CD4-positive, alpha-beta T cell treated with Interleukin-21 for 1 hour (primary cell): ENCODE measurements at places on chromosomes 16 and 17.

DNA sequence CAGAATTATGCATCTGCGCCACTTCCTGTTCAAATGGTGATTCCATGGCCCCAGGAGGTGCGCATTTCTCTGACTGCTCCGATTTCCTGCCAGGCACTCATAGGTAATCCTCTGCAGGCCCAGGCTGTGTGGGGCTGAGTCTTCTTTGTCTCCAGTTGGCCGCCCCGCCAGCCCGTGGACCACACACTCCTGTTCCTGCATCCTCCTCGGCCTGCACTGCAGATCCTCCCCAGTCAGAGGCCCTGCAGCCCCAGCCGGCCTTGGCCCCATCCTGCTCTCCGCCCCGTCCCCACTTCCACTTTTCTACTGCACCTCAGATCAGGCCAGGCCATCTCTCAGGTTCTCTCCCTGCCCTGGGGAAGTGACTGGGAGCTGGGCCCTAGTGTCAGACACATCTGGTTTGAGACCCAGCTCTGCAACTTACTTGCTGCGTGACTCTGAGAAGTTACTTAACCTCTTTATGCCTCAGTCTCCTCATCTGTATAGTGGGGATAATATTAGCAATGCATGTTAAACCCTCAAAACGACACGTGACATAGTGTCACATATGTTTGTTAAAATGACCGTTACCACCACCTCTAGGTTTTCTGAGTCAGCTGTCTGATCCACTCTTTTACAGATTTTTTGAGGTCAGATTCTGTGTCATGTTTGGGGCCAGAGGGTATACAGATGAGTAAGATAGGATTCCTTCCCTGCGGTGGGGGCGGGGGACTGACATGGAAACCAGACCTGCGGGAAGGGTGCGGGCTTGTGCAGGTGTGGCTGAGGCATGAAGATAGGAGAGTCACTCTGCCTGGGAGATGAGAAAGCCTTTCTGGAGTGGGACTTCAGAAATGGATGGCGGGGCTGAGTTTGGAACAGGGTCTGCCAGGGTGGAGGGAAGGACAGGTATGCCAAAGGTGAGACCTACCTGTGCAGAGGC, 12.8 kb downstream of the RAB11FIP4 start:
- DNase-seq = no peak

- DNase-seq = no peak
These were observed 2.4 kb downstream of the PRPSAP2 start for GRCh38 chr17:18860161-18860972.

DNA sequence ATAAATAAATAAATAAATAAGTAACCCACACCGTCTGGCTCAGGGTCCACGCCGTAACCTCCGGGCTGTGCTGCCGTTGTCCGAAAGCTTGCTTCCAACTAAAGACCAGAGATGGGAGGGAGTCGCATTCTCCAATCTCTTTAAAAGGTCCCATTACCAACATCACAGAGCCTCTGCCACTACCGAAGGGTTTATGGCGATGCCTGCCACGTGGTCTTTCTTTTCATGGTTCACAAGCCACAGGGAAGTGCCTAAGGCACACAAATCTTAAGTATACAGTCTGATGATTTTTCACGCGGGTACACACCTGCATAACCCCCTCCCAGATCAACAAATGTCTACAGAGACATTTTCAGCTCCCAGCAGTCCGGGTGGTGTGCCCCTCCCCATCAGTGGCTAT, 1.4 kb downstream of the COTL1 start:
- DNase-seq = no peak

DNA sequence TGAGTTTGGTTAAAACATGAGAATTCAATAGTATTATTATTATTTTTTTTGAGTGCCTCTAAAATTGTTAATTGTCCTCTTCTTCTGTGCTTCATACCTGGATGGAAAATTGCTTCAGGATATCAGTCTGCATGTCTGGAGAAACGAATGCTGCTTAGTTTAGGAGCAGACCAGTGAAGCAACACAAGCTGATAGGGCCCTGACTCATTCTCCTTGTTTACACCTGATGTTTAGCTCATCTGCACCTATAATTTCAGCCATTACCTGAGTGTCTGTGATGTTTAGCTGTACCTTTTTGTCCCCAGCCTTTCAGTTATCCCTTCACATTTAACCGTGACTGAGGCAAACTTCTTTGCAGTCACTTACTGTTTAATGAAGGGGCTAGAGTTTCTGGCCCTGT, 14.8 kb downstream of the SNTB2 start:
- no peak for DNase-seq

GRCh38 chr17:80780381-80781198, 211.1 kb upstream of the CHMP6 start:
- peak; percentile 29 for DNase-seq

DNA sequence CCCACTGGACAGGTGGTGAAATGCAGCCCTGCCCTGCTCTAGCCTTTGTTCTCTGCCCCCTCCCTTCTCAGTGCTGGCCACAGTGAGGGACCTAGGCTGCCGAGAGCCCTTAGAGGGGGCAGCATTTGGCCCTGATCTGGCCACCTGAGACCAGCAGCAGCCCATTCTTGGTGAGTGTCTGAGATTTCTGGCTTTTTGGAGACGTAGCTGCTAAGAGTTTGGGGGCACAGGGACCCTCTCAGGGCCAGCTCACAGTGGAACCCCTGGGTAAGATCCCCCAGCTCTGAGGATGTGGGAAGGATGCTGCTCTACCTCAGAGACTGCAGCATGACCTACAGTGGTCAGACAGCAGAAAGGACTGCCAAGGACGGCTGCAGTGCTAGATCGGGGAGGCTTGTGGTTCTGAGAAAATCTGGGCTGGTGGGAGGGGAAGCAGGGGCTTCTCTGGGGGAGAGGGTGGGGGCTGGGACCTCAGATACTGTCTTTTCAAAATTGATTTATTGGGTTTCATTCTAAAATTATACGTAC, 13.3 kb downstream of the GRB7 start:
- DNase-seq = no peak

DNA sequence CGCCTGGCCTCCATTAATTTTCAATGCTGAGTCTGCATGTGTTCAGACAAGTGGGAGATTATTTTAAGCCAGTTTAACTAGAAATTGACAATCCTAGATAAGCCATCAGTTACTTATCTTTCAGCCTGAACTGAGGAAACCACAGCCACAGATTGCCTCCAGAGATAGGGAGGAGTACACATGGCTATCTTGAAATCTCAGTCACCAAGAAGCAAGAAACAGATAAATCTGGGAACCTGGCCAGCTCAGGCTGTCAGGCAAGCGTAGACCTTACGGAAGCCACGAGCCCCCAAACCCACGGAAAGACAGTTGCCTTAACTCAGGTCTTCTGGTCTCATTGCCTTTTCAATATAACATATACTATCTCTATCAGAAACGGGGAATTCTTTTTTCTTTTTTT, 2.0 kb upstream of the GLG1 start:
- peak; percentile 77 for DNase-seq

DNA sequence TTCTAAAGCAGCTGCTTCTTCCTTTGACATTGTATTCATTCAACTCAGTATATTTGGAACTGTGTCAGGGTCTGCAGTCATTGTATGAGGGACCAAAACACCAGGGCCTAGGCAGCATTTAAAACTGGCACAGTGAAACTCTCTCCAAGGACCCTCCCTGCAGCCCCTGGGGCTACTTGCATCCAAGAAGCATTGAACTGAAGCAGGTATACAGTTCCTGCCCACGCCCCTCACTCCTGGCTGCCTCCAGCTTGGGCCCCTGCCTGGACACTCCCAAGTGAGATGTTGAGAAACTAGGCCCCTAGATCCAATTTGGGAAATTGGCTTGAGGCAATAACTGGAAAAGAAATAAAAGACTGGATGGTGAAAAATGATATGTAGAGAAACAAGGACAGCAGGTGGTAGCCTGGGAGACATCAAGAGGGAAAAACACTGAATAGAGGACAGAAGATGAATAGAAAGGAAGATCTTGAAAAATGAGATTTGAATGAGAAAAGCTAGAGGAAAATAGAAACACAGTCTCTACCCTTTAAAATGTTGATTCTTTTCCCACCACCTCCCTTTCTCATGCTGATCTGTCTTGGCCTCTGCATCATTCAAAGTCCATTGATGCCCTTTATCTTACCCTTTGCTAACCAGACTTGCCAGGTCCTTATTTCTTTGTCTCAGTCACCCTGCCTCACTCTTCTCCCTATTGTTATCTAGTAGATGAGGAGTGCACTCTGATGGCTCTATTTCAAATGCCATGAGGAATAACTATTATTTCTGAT, 368.8 kb upstream of the CDH8 start:
- DNase-seq = no peak

DNA sequence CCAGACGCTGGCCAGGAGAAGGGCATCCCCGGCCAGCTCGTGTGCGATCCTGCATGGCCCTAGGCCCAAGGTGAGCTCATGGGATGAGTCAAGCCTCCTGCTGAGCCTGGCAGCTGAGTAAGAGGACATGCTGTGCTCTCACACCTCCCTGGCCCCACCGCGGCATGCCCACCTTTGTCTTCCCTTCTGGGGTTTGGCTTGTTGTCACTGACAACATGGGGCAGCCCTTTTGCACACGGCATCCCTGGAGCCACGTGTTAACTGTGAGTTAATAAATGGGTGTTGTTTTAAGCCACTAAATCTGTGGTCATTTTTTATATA, 8.9 kb upstream of the TNS4 start:
- DNase-seq = no peak

- no peak for DNase-seq
These were observed 4.1 kb downstream of the ADGRG1 start for GRCh38 chr16:57632568-57632967.
